ENCODE measurements at places on chromosomes 16 and 17.

DNA sequence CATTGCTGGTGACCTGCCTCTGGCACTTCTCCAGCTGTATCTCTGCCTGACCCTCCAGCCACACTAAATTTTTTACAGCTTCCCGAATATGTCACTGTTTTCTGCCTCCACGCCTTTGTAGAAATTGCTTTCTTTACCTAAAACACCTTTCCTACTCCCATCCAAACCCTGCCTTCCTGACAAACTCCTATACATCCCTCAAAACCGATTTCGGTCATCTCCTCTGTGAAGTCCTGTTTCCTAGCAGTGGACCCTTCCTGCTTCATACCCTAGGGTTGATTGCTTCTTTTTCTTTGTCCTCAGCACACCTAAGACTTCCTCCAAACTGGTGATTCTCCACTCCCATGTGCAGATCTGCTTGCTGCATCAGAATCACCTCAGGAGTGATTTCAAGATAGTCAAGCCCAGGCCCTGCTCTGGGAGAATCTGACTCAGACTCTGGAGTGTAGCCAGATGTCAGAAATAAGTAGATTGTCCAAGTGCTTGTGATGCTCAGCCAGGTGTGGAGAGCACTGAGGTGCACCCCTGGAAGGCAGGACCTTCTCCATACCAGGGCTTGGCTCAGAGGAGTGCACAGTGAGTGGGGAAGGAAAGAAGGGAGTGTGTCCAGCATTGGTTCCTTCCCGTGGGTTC, 184.2 kb downstream of the COPRS start:
- no peak for DNase-seq

DNA sequence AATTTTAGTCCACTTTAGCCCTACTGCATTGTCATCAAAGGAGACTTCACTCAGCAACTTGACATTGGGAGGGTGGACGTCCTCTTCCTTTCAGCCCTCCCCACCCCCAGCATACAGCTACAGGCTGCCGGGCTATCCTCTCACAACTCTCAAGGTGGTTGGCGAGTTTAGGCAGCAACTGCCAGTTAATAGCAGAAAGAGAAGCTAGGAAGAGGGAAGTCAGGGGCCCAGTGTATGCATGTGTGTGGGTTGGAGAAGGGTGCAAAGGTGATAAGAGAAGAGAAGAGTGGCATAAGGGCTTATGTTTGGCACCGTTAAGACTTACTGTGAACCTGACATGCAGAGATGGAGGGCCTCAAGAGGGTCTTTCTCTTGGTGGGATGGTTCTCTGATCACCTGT, 31.8 kb downstream of the CCL4 start:
- DNase-seq, result no peak

DNA sequence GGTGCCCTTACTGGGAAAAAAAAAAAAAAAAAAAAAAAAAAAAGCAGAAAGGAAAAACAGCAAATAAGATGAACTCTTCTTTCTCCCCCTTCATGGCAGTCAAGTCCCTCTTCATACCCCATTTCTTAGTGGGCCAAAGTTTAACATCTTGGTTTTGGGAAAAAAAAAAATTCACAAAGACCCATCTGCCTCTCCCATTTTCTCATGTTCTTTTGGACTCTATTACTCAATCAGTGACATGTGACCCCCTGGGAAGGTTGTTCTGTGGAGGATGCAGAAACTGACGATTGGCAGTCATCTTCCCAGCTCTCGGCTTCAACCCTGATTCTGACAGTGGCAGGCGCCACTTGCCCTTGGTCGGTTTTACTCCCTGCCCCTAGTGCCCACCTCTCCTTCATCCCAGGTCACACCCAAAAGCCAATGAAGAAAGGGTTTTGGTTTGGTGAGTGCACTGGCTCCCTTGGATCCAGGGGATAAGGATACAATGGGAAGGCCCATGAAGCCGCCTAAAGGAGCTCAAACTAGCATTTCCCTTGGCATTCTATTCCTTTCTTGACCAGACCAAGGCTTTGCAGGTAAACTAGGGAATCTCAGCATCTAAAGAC, 60.7 kb upstream of the TBX2 start:
- DNase-seq, result no peak

DNA sequence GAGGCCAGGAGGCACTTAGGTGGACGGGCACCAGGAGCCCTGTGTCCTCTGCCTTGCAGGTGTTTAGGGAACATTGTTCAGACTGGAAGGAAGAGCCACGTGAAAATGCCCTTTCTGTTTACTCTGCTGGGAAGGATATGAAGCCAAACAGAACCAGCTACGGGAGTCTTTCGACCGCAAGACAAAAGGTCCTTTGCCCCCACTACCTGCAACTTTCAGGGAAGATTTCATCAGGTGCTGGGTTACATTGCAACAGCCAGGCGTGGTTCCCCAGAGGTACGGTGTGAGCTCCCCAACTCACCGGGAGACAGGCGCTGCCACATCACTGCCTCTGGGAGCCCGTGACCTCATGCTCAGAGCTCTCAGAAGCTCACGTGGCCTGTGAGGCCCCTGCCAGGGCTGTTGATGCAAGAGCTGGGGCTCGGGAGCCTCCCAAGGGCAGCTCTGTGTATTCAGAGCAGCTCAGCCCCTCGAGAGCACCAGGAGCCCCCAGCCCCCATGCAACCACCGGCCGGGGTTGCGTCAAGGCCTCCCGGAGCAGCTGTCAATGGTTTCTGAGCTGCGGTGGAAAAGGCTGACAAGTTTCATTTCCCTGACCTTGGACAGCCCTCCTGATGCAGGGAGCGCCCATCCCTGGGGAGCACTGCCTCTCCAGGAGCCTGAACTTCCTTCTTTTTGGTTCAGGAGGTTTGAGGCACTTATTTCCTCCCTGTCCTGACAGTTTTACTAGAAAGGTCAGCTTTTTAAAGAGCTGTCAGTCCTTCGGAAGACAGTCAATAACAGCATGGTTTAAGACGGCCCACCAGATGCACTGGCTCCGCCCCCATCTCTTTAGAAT, 42.1 kb downstream of the TBC1D16 start:
- DNase-seq, result peak; percentile 71

DNA sequence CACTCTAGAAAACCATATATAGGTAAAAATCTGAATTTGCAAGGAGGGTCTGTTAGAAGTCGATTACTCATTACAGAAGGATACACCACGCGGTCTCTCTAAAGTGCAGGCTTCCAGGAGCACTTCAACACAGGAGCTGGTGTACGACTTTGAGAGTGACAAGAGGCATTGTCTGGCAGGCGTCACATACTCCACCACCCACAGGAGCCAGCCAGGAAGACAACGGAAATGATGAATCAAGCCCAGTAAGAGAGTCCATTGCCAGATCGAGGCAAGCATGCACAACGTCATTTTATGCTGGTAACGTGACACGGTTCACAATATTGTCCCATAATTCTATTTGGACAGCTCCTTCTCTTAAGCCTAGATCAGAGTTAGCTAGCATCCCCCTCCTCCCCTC, 15.0 kb upstream of the CACNG4 start:
- no peak for DNase-seq

DNA sequence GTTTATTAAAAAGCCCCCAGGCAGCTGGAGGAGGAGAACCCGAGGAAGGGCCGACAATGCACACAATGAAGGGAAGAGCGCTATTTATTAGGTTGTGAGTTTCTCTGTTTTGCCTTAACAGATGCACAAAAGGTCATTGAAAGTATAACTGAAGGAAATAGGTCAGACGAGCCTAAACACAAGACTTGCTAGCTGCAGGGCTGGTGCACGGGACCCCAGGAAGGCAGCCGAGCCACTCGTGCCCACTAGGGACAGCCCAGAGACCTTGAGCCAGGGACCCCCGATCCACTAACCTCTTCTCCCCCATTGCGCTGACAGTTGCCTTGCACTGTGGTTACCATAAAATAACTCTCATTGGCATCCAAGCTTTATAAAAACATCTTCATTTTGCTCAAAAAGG, 11.3 kb downstream of the LITAFD start:
- DNase-seq, result no peak

GRCh38 chr16:58197314-58198012, 443 bp downstream of the CSNK2A2 start:
- DNase-seq, result no peak

DNA sequence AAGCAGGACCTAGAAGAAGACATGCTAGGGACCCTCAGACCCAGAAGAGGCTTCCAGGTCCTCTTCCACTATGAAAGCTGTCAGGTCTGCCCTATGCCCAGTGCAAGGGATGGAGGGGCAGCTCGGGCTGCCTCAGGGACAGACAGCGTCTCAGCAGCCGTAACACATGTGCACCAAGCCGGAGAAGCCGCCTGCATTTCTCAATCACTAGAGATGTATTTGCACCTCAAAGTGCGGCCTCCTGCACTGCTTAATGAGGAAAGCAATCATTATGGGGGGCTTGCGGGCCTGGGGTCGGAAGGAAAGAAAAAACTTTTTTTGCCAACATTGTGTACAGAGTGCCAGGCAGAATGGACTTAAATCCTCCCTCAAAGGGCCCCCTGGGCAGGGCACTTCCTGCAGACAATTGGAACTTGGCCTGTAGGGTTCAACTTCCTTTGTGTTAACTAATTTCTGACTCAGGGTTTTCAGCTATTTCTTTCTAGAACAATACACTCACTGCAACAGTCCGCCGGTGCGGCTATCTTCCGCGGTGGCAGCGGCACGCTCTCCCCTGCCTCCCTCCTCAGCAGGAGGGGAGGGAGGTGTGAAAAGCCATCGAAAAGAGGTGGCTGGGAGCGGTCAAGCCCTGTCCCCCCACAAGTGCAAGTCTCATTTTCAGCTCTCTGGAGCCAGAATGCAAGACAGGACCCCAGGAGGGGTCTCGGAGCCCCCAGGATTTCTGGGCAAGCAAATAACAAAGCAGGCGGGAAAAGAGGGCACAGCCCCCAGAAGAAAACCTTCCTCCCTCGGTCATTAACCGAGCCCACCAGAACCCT, 101.2 kb downstream of the ZNF423 start:
- DNase-seq, result peak; percentile 65

- DNase-seq, result no peak
Observed at GRCh38 chr16:85239871-85240270, 127.6 kb upstream of the CIBAR2 start.

DNA sequence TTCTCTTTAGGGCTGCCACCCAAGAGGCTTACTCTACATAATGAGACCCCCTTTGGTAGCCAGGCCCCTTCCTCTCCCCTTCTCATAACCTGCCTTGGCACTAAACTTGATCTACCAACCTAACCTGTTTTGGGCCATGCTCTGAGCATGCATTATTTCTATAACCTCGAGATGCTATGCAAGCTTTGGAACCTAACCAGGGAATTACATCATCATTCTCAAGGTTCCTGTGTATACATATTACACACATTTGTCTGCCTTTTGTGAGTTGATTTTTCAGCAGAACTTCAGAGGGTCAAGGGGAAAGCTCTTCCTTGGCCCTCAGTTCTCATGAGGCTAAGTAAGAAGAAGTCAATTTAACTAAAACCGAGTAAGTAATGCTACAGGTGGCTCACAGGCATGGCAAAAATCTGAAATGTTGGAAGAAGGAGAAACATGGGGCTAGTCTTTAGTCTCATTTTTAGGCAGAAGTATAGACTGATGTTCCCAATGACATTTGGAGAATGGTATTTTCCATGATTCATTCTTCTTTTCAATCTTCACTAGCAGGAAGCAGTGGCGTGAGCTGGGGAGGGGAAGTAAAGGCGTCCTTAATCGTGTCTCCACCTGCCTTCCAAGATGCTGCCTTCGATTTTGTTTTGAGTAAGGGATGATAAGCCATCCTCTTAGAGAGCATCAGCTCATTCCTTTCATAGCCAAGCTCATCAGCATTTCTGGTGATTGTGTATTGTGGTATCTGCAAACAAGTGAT, 308.4 kb downstream of the ABCC12 start:
- DNase-seq, result no peak

GRCh38 chr17:57482657-57483056, 226.3 kb downstream of the MSI2 start:
- DNase-seq, result no peak

DNA sequence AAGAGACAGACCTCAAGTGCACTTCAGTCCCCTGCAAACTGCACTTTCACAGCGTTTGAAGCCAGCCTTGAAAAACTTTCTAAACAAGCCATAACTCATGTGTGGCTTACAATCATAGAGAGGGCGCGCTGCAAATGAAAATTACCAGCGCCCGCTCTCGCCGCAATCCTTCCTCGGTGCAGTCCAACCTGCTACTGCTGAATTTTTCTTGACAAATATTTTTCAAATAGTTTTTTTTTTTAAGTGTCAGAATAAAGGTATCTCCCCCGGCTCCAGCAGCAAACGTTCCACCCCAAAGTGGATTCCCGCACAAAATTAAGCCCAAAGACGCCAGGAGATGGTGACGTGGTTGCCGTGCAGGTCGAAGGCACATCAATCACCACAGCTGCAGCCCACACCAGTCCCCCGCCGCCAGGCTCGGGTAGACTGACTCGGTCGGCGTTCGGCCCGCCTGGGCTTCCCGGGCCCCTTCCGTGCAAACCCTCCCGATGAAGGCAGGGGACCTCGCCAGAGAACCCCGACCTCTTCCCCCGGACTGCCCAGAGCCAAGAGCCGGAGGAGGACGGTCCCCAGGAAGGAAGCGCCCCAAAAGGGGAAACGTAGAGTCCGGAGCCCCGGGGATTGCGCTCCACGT, 630 bp downstream of the GRB2 start:
- peak; percentile 62 for DNase-seq

GRCh38 chr17:6097005-6097279, 26.8 kb downstream of the WSCD1 start:
- DNase-seq, result no peak

- DNase-seq, result no peak
Observed at GRCh38 chr16:74731853-74732477, 31.3 kb upstream of the MLKL start.

DNA sequence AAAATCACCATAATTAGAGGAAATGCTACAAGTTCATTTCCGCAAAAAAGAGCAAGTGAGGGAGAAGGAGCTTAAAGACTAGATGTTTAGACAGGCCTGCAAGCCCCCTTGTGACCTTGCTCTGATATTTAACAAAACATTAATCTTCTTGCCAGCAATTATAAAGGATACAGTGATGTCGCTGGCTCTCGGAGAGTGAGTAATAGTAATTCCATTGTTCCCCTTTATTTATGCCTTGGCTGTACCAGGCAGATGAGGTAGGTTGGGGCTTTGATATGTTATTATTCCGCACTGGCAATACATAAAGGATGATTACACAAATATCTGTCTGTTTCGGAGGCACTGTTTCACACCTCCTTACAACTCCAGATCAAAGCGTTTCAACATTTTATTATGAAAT, 204.8 kb upstream of the SALL1 start:
- no peak for DNase-seq

- DNase-seq, result no peak
Observed at GRCh38 chr16:5022521-5022920, 11.2 kb downstream of the NAGPA start.

- no peak for DNase-seq
Observed at GRCh38 chr17:40318830-40319391, 9.9 kb downstream of the RARA start.

GRCh38 chr17:1905190-1905913, 75.5 kb downstream of the RPA1 start:
- no peak for DNase-seq

GRCh38 chr17:34614698-34615097, 35.3 kb downstream of the TMEM132E start:
- DNase-seq, result no peak

GRCh38 chr16:71882505-71883167, 1.3 kb downstream of the ZNF821 start:
- DNase-seq, result peak; percentile 57
